Osteoblast (primary cell): ENCODE measurements at places on chromosomes 5 and 9. TPM values are rescaled to one million over a fixed set of nuclear protein-coding genes. Genes with fewer than 3 reads are reported as not detected.

- H3K36me3 ChIP-seq: no peaks in the 10 kb centered on the region
- no peak overlapping the region for H3K4me3 ChIP-seq
- H3K4me1 ChIP-seq: peaks cover 34% of the 10 kb centered on the region
- DNase-seq: peak; percentile 73
These were observed 21.2 kb upstream of the LOX start for GRCh38 chr5:122099060-122099790.

DNA sequence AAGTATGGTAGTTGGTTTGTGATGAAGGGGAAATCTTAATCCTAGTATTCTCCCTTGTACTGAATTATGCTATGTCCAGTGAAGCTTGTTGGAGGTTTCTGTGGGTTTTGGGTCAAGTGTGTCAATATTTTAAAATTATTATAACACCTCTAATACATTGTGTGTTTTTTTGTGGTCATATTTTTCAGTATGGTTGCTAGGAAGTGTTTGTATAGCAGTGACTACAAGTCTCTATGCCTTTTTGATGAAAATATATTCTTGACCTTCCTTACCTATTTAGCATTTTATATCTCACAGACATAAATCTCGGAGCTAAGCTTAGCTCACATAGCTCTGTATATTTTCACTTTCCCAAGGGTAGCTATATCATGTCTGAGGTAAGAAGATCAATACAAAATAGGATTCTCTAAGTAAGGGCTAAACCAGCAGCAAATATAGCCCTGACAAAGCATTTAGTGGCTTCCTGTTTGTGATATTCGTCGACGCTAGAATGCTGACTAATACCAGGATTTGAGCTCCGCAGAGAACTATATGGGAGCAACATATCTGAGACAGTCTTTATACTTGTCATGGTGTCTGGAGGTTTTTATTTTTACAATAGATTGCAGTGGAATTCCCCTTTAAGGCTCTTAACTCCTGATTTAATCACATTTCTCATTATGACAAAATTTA, 82.3 kb downstream of the MACIR start:
- H3K36me3 ChIP-seq: no peaks in the 10 kb centered on the region
- H3K4me1 ChIP-seq: no peaks in the 10 kb centered on the region
- no peak overlapping the region for H3K27ac ChIP-seq
- DNase-seq: no peak
- H3K27me3 ChIP-seq: no peaks in the 10 kb centered on the region

DNA sequence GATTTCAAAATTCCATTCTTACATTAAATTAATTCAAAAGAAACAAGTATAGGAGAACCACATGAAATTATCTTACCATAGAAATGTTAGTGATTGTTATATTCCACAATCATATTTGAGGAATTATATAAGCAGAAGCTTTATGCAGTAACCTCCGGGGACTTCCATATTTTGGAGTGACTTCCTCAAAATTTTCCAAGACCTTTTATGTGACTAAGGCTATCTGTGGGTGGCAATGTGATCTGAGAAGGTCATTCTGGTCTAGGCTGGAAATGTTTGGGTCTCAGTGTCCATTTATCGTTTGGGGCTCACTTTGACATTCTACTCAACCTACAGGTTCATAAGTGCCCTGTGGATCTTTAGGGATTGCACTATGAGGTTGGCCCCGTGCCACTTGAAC, 776.6 kb downstream of the CDH12 start:
- H3K4me1 ChIP-seq: no peaks in the 10 kb centered on the region
- H3K27ac ChIP-seq: no peak overlapping the region
- no peaks in the 10 kb centered on the region for H3K27me3 ChIP-seq
- no peaks in the 10 kb centered on the region for H3K36me3 ChIP-seq
- no peak overlapping the region for H3K4me3 ChIP-seq

GRCh38 chr5:116573279-116573701, 1.3 kb downstream of the SEMA6A start:
- H3K36me3 ChIP-seq: no peaks in the 10 kb centered on the region
- peaks cover 63% of the 10 kb centered on the region for H3K27me3 ChIP-seq
- no peak overlapping the region for H3K4me3 ChIP-seq

- no peak for DNase-seq
- H3K4me1 ChIP-seq: peaks cover 11% of the 10 kb centered on the region
- H3K4me3 ChIP-seq: no peak overlapping the region
These were observed 16.6 kb upstream of the STOM start for GRCh38 chr9:121386442-121387175.

- DNase-seq: no peak
- no peak overlapping the region for H3K4me3 ChIP-seq
- no peaks in the 10 kb centered on the region for H3K36me3 ChIP-seq
- H3K4me1 ChIP-seq: no peaks in the 10 kb centered on the region
These were observed 304.7 kb downstream of the KIAA0825 start for GRCh38 chr5:94313696-94314095.

The CDC20B gene
- total RNA-seq: not detected in 2 replicates

The OR1Q1 gene
- under 0.01 TPM in 1 of 2 replicates, not detected in the other for total RNA-seq

The ZNF608 gene
- total RNA-seq: 11.6 and 14.7 TPM in 2 replicates

The ABO gene
- not detected in 2 replicates for total RNA-seq

The RAD50 gene
- 39.4 and 47.7 TPM in 2 replicates for total RNA-seq
